PC-3 (cell line): ENCODE measurements at places on chromosomes 4 and X. TPM values are rescaled to one million over a fixed set of nuclear protein-coding genes. Genes with fewer than 3 reads are reported as not detected.

DNA sequence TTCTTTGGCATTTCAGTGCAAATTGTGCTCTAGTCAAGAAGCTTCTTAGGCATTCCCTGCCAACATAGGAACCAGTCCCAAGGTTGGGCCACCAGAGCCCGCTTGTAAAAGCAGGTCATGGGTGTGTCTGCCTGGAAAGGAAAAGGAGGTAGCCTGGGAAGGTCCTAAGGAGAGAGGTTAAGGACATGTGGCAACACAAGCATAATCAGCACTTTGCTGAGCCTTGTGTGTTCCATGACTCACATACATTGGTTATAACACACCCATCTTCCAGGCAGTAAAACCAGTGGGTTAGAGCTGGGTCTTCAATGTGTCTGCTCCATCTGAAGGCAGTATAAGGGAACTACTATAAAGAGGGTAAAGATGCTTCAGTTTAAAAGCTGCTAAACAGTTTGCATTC, 165.0 kb downstream of the FHIP1A start:
- DNase-seq = peak; percentile 61

DNA sequence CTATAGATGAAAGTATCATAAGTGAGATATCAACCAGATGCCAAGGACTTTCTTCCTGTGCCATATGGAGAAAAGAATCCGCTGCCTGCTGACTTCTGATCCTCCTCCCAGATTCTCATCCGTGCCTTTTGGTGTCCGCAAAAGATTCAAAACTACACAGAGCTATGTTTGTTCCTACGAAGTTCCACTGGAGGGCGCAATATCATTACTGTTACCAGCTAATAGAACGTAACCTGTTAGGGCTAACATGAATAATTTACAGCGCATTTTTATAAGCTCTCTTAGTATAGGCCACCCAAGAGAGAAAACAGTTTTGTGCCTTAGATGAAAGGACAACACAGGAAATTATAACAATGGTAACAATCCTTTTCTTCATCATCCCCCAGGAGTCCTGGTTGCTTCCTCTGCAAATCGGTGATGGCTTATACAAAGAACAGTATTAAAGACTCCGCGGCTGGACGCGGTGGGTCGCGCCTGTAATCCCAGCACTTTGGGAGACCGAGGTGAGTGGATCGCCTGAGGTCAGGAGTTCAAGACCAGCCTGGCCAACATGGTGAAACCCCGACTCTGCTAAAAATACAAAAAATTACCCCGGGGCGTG, 22.8 kb upstream of the CENPVL3 start:
- peak; percentile 68 for DNase-seq

- no peak for DNase-seq
Measured at GRCh38 chrX:337331-337831, 18.8 kb upstream of the GTPBP6 start.

GRCh38 chr4:12446256-12446655, 1017.6 kb upstream of the HS3ST1 start:
- no peak for DNase-seq

Gene PASD1
- not detected in 2 replicates for total RNA-seq

- no peak for DNase-seq
Measured at GRCh38 chr4:6221301-6221850, 21.0 kb upstream of the JAKMIP1 start.

Gene EPGN
- 70.7 and 98.0 TPM in 2 replicates for total RNA-seq
